Activated CD8-positive, alpha-beta memory T cell treated with anti-CD3 and anti-CD28 coated beads for 1 hour (primary cell): ENCODE measurements at places on chromosomes 3 and 15.

DNA sequence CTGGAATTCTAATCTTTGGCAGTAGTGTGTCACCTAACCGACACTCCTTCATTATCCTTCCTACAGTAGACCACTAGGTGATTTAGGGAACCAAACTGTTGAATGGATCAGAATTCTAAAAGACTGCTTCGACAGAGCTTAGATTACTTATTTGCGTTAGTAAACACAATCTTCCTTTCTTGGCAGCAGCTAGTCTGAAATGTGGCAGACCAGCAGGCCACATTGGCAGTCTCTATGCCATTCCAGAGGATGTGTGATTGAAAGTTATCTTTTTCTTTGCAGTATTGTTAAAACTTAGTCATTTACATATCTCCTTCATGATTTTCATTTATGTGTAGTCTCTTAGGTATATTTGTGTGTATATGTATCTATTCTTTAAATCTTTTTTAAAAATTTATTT, 23.6 kb downstream of the MBNL1 start:
- no peak for DNase-seq

GRCh38 chr3:31958701-31959152, 22.3 kb downstream of the OSBPL10 start:
- no peak for DNase-seq

DNA sequence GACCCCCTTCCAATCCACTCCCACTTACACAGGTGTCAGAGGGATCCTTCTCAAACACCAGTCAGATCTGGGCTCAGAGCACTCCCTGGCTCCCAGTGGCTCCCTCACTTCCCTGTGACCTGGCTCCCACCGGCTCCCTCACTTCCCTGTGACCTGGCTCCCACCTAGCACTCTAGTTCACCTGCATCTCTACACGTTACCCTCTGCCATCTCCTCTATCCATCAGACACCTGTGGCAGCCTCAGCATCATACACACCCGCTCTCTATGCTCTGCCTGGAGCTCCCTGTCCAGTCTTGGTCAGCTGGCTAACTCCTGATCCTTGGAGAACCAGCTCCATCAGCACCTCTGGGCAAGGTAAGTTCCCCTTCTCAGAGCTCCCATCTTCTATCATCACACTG, 5.6 kb downstream of the RPP25 start:
- no peak for DNase-seq

DNA sequence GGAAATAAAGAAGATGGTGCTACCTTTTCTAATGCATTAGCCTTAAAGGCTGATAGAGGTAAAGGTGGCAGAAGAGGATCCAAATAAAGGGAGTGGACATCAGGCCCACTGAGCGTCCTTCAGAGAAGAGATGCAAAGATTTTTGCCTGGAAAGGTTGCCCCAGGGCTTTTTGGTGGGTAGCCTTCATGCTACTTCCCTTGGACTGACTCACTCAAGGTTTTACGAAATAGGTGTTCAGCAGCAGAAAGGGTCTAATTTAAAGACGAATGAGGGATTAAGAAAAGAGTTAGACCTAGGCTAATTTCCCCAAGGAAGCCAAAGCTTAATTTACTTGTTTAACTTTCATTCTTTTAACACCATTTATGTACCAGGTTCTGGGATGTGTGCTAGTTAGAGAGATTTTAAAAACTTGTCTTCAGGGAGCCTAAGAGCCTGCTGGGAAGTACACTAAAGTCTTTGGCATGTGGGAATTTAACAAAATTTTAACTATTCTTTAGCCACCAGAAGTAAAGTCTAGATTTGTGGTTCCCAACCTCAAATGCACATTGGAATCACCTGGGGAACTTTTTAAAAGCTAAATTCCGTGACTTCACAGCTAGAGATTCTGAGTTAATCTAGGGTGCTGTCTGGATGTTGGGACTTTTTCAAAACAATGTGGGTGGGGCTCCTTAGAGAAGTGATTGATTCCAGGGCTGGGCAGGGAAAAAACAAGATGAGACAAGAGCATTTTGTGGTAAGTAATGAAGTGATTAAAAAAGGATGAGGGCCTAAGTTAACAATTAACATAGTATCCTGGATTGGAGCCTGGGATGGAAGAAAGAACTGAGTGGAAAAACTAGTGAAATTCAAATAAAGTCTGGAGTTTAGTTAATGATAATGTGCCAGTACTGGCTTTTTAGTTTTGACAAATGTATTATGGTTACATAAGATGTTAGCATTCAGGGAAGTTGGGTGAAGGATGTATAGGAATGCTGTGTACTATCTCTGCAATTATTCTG, 3.4 kb downstream of the IL20RB start:
- no peak for DNase-seq

GRCh38 chr3:30952786-30953185, 58.3 kb upstream of the GADL1 start:
- DNase-seq, result no peak

DNA sequence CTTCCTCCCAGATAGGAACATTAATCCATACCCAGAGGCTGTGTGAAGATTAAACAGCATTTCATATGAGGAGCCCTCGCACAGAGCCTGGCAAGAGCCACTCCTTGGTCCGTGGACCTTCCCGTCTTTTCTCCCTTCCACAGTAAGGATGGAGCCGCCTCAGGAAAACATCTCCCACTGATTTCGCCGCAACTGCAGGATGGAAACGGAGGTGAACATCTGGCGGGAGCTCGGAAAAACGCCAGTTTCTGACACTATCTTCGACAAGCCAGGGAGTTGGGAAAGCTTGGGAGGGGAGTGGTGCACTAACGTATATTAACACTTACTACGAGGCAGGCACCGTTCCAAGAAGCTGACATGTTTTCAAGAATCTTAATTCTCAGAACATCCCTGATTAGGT, 157.9 kb downstream of the XXYLT1 start:
- DNase-seq, result no peak

DNA sequence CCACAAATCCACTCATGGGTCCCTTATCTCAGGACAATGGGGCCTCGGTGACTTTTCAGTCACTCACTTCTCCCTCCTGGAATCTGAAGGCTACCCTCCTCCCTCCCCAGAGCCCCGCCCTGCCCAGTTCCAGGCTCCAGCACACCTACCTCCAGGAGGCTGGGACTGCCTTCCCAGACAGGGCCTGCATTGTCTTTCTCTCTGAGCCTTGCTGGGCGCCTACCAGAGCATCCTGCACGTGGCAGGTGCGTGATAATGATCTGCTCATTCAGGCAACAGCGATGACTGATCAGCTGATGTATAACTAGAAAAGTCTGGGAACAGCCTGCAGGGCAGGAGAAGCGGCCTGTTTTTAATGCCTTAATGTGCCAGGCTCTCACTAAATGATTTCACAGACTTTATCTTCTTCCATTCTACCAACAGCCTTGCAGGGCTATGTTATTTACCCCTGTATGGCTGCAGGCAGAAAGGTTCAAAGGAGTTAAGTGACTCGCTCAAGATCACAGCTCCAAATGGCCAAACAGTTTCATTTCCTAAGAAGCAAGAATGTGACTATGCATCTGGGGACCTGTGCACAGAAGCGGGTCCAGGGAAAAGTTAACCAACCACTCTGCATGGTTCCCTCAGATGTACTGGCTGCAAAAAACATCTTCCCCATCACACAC, 6.3 kb downstream of the ADAMTS17 start:
- DNase-seq, result no peak

DNA sequence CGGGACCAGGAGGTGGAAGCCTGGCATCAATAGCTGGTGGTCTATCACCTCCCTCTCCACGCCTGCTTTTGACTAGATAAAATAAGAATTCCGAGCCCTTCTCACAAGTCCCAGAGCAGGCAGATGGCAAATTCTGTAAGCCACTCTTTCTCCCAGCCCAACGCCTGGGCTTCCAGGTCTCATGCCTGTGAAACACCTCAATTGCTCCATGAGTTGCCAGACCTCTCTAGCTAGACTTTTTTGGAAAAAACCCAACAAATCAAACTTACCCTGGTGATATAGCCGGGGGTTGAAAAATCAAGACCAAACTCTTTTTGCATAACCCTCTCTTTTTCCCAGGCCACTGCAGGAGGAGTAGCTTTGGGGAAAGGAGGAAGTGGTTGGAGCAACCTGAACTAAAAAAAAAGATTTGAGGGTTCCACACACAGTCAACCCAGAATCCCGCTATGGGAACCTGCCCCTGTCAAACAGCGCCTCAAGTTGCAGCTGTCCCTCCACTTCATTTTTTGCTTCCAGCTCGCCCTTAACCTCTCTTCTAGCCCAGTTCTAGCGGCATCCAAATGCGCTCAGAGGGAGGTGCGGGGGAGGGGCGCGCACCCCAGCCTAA, 7.0 kb downstream of the BHLHE40 start:
- no peak for DNase-seq

- no peak for DNase-seq
Observed at GRCh38 chr3:135127946-135128470, 332.9 kb downstream of the EPHB1 start.

DNA sequence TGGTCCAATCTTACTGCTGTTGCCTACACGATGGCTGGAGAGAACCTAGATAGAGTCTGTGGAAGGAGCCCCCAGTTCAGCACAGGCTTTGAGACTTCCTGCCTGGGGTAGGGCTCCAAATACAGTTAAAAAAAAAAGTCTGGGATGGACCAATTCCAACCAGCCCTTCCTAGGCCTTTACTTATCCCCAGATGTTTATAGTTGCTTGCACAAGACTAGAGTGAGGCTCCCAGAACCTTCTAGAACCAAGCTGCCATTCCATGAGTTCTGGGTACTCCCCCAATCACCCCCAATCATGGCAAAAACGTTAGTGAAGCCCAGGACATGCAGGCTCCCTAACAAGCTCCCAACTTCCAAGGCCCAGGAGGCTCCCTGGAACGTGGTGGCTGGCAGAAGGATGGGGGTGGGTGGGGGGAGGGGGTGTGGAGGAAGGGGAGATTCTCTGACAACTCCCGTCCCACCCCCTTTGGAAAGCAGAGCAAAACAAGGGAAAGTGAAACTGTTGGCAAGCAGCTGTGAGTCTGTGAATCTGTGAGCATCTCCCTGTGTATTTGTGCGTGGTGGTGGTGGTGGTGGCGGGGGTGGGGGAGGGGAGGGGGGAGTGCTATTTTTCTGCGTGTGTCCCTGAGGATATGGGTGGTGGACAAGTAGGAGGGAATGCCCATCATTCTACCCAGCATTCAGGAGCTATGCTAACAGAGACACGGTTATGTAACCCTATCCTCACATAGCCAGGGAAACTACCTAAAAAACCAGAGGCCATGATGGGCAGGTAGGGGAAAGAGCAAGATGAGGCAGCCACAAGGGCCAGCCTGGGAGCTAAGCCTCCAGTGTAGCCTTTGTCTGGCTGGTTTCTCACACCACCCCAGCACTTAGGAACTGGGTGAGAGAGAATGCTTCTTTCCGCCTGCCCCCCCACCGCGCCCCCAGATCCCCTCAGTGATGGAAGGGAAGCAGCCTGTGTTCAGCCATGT, 2.0 kb downstream of the MST1R start:
- DNase-seq, result no peak

GRCh38 chr15:67178569-67179210, 75.8 kb downstream of the AAGAB start:
- DNase-seq, result no peak

DNA sequence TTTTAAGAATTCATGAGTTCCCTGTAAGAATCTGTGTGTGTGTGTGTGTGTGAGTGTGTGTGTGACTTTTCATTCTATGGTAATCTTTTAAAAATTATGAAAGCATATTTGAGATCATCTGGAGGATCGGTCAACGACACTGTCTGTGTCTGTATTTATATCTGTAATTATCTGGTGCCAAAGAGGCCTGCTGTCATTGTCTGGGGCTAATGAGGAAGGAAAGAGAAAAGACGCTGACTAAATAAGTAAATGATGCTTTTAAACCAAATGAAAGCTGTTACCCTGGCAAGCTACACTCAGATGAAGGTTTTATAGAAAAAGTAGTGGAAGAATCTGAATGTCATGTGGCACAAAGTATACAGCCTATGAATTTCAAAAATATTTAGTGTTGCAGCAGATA, 439.8 kb downstream of the RBMS3 start:
- no peak for DNase-seq

- DNase-seq, result no peak
Observed at GRCh38 chr3:186724911-186725310, 7.8 kb downstream of the KNG1 start.

DNA sequence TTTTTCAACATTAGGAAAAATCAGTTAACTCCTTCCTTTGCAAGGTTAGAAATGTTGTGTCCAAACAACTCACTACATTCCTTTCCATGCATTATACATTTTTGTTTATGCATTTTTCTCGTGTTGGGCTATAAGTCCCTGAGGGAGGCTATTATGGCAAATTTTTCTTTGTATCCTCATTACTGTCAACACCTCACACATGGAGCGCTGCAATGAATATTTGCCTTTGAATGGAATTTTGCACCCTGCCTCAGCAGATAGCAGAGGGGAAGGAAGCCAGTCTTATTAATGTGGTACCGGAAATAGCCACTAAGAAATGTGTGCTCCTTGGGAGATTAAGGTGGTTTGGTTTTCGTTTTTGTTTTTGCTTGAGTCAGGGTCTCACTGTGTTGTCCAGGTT, 134.7 kb downstream of the THSD4 start:
- DNase-seq, result no peak

DNA sequence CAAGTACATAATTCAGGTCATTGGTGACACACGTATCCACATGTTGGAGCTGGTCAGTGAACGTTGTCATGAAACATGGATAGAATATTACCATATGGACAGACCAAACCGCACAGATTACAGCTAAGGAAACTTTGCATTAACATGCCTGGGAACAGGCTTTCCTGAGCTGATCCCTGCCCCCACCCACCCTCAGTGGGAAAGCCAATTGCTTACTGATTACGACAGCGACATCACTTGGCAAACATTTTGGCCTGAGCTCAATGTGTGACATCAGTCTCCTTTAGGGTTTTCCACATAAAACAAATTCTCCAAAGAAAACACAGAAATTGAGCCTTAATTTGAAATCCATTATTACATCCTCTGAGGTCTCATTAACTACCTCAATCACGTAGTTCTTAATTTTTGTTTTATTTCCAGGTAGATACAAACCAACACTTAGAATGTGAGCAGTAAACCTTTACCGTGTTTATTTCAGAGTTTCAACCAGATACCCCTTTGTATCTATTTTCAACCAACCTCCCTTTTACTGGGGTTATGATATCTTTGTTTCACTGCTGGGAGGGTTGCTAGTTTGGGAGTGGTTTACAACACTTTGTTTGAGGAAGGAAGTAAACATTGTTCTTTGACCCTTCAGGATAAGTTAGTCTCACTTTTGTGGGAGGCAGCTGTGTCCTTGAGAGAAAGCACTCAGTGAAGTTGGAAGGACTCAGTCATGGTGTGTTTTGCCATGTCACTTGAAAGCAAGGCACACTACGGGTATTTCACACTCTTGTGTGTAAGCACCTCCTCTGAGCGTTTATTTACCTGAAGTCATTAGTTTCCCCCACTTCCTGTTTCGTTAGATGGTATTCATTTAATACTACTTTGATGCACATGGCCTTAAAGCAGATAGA, 103.1 kb downstream of the CMSS1 start:
- DNase-seq, result no peak
